ENCODE measurements at places on chromosomes 7 and 10.

GRCh38 chr10:97584798-97585438 lies 729 bp downstream of the HOGA1 start:
- DNase-seq, result no peak

- DNase-seq, result no peak
Observed at GRCh38 chr7:158973941-158974785, 117.8 kb downstream of the DYNC2I1 start.

GRCh38 chr10:35433851-35434426 lies 97.6 kb downstream of the CCNY start:
- no peak for DNase-seq

GRCh38 chr10:3233486-3233990 lies 61.0 kb upstream of the PITRM1 start:
- no peak for DNase-seq

DNA sequence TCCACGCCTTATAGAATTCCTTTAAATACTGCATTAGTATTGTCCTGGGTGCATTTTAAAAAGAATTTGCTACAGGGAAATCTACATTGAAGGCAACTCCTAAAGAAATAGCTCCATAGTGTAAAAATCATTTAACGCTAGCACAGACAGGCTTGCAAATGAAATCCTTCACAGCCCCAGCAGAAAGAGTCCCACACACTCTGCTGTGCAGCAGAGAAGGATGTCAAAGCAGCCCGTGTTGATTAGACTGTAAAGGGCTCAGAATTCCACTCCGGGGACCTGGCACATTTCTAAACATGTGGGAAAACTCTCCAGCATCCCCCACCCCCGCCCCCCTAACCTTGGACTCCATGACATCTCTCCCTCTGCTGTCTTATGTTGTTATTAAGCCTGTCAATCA lies 176.8 kb downstream of the CALN1 start:
- peak; percentile 62 for DNase-seq

DNA sequence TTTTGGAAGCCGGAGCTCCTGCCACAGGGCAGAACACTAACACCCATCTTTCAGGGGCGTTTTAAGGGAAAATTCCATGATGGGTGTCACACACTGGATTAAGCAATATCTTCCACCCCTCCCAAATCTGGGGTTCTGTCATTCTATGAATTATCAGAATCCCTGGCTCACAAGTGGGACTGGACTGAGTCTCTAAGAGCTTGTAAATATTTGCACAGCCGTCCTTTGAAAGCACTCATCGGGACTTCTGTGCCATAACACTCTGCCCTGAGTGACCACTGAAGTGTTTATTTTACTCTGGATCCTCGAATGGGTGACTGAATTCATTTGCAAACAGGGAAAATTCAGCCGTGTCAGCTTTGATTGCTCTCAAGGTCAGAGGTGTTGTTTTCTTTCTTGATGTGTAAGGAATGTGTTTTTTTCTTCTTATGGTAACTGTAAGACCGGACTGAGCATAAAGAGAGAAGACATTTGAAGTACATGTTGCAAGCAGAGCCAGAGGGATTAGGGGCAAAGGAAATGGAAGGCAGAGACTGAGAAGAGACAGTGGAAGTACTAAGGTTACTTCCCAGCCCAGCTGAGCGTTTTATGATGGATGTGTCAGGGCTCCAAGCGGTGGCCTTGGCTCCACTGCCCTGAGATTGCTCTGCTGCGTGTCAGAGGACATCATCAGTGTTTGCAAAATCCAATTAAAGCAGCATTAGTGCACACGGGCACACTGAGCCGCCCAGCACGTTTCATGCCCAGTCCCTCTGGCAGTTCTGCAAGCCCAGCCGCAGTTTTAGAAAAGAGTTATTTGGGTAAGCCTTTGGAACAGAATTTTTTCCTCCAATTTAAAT lies 17.7 kb upstream of the GTPBP4 start:
- no peak for DNase-seq

DNA sequence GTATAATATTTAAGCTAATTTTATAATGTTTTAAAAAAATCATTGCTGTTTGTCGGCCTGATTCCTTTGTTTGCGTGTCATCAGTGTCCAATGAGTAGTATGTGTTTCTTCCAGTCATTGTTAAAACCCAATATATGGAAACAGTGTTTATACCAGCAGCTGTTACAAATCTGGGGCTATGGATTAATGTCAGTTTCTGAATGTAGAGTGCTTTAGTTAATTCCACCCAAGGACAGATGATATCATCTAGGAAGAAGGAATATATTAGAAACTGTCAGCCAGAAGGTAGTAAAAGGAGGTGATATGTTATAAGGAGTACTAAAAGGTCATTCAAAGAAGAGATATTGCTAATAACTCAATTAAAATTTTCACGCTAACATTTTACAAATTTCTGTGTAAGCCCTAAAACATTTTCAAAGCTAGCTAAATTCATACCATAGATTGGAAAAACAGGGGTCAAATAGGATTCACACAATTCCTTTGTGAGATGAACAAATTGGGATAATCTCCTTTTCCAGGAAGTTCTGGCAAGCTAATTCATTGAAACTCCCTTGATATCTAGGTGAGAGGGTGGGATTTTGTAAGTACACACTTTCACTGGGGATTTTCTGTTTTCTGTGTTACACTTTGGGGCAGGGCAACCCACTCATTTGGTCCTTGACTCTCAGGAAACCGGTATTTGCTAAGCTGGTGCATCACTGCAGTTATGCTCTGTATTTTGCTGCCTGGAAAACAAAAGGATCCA lies 448.8 kb downstream of the LRMDA start:
- DNase-seq, result no peak

- DNase-seq, result no peak
Observed at GRCh38 chr7:31683445-31684225, 3.4 kb upstream of the PPP1R17 start.

- DNase-seq, result no peak
Observed at GRCh38 chr7:44631458-44632115, 25.2 kb downstream of the OGDH start.

DNA sequence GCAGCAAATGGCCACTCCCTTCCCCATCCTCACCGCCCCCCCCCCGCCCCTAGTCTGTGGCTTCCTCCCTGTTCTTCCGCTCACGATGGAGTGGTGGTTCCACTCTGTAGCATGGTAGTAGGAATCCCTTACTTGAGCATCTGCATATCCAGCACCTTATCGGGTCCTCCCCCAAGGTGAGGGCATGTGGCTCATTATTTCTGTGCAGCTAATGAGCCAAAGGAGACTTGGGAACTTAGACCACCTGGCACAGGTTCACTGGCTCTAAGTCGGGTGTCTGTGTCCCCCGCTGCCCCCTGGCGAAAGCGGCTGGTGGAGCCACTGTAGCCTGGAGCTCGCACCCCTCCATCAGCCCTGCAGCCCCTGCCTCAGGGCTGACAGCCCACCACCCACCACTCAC lies 22.8 kb upstream of the GPR26 start:
- no peak for DNase-seq

All from putamen (tissue), 1 donor.